ENCODE measurements at places on chromosomes 7 and 10. TPM values are rescaled to one million over a fixed set of nuclear protein-coding genes. Genes with fewer than 3 reads are reported as not detected.

The TEX47 gene
- not detected for total RNA-seq

The EFCAB10 gene
- 0.44 TPM for total RNA-seq

The COL28A1 gene
- not detected for total RNA-seq

The OPN1SW gene
- not detected for total RNA-seq

The CCM2 gene
- total RNA-seq, result 60.4 TPM

The PRSS37 gene
- total RNA-seq, result not detected

The ASB10 gene
- total RNA-seq, result not detected

The TNS3 gene
- 34.6 TPM for total RNA-seq

The VWDE gene
- total RNA-seq, result not detected

The ANKRD1 gene
- 785 TPM for total RNA-seq

The INTS15 gene
- total RNA-seq, result 24.4 TPM

The MARVELD1 gene
- 38.7 TPM for total RNA-seq

The COL1A2 gene
- total RNA-seq, result 6.7 TPM

The GBX1 gene
- total RNA-seq, result not detected
